ENCODE measurements at places on chromosomes 1 and 21. TPM values are rescaled to one million over a fixed set of nuclear protein-coding genes. Genes with fewer than 3 reads are reported as not detected.

FAM110D gene
- 3.8 TPM for total RNA-seq

DNA sequence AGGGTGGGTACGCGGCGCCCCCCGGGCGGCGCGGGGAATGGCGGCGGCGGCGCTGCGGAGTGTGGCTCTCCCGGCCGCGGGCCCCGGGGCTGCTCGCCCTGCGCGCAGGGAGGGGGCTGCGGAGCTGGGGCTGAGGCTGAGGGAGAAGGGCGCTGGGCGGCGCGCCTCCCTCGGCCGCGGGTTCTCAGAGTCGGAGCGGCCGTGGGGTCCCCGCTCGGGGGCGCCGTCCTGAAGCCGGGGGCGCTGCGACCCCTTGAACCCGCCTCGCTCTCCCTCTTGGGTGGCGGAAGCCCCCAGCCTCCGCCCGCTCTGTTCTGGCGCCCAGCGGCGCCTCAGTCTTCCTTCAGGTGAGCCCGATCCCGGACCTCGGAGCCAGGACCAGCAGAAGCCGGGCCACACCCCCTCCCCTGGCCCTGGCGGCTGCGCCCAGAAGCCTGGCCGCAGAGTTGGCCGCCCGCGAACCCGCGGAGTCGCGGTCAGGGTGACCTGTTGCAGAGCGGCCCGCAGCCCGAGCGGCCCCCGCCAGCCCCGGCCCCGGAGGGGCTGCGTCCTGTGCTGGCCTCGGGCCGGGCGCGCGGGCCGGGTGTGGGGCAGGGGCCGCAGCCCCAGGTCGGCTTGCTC lies 532 bp downstream of the RALGPS2 start:
- peak; percentile 70 for DNase-seq

DNA sequence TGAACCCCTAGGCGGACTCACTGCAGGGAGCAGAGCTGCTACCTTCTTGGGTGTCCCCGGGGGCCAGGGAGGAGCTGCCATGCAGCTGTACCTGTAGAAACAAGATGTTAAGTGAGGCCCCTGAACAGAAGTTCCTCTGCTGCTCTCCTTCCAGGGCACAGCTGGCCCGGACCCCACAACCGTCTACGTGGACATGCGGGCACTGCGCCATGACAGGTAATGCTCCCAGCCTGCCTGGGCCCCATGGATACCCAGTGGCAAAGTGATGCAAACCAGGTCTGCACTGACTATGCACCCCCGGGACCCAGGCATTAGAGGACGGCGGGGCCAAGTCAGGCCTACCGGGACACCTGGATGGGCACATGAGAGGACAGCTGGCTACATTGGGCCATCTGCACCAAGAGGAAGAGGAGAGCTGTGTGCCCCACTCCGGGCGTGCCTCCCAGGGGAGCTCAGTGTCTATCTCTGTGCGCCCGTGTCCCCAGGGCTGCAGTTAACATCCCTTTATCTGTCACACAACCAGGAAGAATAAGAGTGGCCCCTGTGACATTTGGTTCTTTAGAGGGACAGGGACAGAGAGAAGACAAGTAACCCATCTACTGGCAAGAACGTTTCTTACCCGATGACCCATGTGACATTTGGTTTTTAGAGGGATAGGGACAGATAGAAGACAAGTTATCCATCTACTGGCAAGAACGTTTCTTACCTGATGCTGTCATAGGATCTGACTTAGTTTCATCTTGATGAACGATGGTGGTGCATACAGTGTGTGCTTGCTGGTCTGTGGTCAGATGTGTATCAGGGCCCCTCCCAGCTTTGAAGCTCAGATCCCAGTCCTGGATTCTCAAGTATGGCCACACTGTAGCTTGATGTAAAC lies 44.1 kb downstream of the S100B start:
- peak; percentile 37 for DNase-seq

DNA sequence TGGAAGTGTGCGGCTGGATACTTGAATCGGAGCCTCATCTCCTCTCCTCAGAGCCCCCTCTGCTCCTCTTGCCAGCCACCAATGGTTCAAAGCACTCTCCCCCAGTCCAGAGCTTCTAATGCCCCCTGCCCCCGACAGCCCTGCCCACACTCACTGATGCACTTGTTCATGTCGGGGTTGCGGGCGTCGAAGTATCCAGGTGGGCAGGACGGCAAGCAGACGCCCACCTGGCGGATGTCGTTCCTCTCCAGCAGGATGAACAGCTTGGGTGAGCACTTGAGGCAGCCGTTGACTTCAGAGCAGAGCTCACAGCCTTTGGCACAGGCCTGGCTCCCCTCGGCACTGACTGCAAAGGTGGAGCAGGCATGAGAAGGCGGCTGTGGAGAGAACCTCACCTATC lies 18.4 kb downstream of the RSPO1 start:
- no peak for DNase-seq

DPM3 gene
- total RNA-seq: 62.3 TPM

DNA sequence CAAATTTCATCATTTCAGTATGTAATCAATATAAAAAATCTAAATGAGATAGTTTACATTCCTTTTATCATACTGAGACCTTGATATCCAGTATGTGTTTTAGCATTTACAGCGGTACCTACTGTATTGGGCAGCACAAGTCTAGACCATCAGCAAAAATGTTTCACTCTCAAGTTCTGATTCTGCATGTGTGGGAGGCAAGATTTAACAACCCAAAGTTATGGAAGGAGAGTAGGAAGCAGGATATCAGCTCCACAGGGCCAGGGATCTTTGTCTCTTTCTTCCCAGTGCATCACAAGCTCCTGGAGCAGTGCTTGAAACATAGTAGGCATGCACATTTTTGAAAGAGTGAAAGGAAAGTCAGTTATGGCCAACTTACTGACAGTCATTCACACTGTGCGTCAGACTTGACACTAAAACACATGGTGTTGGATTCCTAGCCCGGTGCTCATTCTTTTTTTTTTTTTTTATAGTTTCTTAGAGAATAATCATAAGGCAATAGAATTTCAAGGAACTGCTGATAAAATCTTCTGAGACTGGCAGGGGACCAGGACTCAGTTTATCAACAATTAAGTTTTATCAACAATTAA lies 6.1 kb downstream of the TENT5C start:
- DNase-seq: no peak

ZSWIM5 gene
- total RNA-seq: 3.6 TPM

GRCh38 chr1:60621368-60621851 lies 461.0 kb upstream of the NFIA start:
- DNase-seq: no peak

- peak; percentile 24 for DNase-seq
Measured at GRCh38 chr1:41538741-41539417, 54.4 kb upstream of the EDN2 start.

FCMR gene
- 6.8 TPM for total RNA-seq

- no peak for DNase-seq
Measured at GRCh38 chr1:172117800-172118199, 276.5 kb downstream of the DNM3 start.

All from lower lobe of right lung (tissue), 2 donors.